HuH-7.5 (cell line): ENCODE measurements at places on chromosomes 2 and 18.

DNA sequence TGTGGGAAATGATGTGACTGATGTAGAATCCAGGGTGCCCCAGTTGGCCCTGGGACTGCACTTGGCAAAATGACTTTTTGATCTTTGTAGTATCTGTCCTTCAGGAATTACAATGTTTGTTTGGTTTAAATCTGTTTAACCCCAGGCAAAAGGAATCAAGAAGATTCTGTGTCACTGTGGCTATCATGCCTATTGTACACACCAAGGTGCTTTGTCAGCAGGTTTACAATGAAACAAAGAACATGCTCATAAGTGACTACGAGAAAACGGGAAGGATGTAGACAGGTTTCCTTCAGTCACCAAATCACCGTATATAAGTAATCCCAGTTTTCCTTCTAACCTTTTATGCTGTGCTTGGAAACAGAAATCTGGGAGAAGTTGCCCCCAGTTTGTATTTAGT is 109.5 kb downstream of the RTN4 start:
- no peak for DNase-seq

DNA sequence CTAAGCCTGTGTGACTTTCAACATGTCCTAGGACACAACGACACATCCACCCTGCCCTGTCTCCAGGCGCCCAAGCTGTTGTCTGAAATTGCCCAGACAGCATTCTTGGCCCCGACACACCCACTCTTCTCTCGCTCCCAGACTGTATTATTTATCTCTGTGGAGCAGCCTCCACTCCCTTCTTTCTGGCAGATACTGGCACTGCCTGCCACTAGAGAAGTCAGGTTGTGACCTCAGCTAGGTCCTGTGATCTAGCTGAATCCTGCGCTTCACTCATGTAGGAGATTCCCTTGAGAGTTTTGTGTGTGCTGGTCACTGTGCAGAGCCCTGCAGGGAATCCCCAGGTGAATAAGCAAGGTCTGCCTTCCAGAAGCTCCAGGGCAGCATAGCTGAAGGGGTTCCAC is 77.1 kb upstream of the TNP1 start:
- no peak for DNase-seq

GRCh38 chr2:239930378-239930777 is 94.8 kb downstream of the NDUFA10 start:
- no peak for DNase-seq

GRCh38 chr2:173606619-173607248 is 252.1 kb downstream of the CDCA7 start:
- DNase-seq, result no peak

GRCh38 chr2:126744640-126745039 is 88.7 kb downstream of the GYPC start:
- no peak for DNase-seq
